ENCODE measurements at places on chromosomes 11 and 22. TPM values are rescaled to one million over a fixed set of nuclear protein-coding genes. Genes with fewer than 3 reads are reported as not detected.

DNA sequence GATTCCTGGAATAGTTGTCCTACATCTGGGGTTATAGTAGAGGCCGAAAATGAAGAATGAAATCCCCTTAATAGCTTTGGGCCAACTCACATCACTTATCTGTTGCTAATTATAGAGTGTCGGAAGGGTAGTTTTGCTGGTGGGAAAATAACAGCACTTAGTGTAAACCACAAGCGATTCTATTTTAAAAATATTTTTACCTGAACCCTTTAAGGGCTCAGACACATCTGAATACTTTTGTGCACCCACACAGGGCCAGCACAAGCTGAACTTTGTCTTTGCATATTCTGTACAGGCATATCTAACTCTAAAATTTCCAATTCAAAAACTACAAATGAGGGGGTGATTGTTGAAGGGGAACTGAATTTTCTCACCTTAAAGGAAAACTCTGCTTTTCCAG, 27.6 kb downstream of the SLC6A5 start:
- DNase-seq, result no peak

MLC1 gene
- 1.4 TPM for total RNA-seq

DNA sequence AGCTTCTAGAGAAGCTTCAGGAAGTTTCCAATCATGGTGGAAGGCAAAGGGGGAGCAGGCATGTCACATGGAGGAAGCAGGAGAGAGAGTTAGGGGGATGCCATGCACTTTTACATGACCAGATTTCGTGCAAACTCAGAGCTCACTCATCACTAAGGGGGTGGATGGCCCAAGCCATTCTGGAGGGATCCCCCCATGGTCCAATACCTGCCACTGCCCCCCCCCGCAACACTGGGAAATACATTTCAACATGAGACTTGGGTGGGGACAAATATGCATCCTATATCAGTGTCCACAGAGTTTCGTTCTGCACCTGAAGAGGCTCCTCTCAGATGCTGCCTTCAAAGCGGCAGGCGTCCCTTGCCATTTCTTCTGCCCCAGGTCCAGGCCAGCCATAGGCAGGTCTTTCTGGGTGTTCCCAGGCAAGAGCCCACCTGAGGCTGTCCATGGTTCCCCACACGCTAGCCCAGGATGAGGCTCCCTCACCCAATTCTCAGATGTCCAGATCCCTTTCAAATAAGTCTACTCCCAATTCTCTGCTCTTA, 1344.3 kb downstream of the TBC1D22A start:
- no peak for DNase-seq

LRRC75B gene
- total RNA-seq, result 0.66 TPM

- DNase-seq, result peak; percentile 10
Measured at GRCh38 chr22:22666307-22667091, 22.1 kb downstream of the GGTLC2 start.

DNA sequence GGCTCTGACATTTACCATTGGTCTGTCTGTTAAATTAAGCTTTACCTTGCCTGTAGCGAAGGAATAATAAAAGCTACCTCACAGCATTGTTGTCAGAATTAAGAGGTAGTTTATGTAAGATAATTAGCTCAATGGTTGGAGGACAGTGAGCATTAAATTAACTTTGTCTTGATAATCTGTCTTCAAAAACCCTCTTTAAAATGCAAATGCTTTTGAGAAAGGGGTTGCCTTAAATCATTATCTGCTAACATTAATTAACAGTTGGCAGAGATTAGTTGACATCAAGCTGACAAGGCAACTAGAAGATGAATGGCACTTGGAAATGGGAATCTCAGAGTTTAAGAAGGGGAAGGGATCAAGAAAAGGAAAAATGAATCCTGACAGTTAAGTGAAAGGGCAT, 761.1 kb upstream of the ARHGAP42 start:
- no peak for DNase-seq

- DNase-seq, result no peak
Measured at GRCh38 chr22:48258811-48259210, 1496.4 kb downstream of the TBC1D22A start.

DNA sequence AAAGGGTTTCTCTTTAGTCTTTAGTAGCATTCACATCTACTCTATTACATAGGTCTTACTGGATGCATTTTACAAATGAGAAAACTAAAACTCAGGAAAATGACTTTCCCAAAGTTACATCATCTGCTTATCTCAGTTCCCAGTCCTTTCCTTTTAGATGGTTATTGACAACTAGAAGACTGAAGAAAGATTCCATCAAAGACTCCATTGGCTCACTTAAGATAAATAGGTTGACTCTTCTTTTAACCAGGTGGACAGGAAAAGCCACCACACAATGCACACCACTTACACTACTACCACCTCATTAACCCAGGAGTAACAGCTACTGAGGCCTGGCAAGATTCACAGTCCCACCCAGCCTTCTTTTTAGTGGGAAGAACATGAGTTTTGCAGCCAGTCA, 123.6 kb downstream of the TRIM44 start:
- DNase-seq, result no peak

DNA sequence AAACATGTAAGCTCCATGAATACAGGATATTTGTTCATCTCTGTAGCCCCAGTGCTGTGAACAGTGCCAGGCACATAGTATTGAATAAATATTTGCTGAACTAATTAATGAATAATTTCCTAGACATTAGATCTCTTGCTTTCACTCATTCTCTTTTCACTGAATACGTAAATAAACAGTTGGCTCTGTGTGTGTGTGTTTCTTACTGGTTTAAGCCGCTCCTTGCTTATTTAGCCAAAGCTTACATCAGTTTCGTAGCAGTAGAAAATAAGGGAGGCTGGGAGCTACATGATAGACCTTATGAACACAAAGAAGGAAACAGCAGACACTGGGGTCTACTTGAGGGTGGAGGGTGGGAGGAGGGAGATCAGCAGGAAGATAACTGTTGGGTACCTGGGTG, 17.2 kb downstream of the KREMEN1 start:
- no peak for DNase-seq

BCO2 gene
- 1.2 TPM for total RNA-seq

GRCh38 chr11:133928628-133929059, 28.1 kb downstream of the IGSF9B start:
- peak; percentile 23 for DNase-seq

PGAP2 gene
- 14.0 TPM for total RNA-seq

GRCh38 chr11:70694371-70694770, 296.0 kb downstream of the CTTN start:
- no peak for DNase-seq

GRCh38 chr11:11135820-11136476, 217.1 kb downstream of the CSNK2A3 start:
- DNase-seq, result no peak

DNA sequence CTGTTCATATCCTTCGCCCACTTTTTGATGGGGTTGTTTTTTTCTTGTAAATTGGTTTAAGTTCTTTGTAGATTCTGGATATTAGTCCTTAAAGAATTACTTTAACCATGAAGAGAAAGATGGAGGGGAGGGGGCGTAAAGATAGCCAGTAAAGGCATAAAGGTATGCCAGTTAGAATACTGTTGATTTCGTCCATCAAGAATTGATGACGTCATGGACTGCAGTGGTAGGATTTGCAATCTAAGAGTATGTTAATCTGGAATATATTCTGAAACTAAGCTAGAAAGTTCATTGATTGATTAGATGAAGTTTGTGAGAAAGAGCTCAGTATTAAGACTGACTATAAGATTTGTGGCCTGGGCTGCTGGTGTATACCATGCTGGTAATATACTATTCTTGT, 856.1 kb downstream of the NTM start:
- DNase-seq, result no peak

GRCh38 chr22:28923826-28924732, 40.7 kb downstream of the ZNRF3 start:
- no peak for DNase-seq

- no peak for DNase-seq
Measured at GRCh38 chr22:49997251-49997599, 15.3 kb downstream of the IL17REL start.

- peak; percentile 44 for DNase-seq
Measured at GRCh38 chr11:102279641-102280170, 37.6 kb upstream of the BIRC3 start.

RAD9A gene
- 7.3 TPM for total RNA-seq

RASGRP2 gene
- not detected for total RNA-seq

KCTD17 gene
- total RNA-seq, result 7.4 TPM

DNA sequence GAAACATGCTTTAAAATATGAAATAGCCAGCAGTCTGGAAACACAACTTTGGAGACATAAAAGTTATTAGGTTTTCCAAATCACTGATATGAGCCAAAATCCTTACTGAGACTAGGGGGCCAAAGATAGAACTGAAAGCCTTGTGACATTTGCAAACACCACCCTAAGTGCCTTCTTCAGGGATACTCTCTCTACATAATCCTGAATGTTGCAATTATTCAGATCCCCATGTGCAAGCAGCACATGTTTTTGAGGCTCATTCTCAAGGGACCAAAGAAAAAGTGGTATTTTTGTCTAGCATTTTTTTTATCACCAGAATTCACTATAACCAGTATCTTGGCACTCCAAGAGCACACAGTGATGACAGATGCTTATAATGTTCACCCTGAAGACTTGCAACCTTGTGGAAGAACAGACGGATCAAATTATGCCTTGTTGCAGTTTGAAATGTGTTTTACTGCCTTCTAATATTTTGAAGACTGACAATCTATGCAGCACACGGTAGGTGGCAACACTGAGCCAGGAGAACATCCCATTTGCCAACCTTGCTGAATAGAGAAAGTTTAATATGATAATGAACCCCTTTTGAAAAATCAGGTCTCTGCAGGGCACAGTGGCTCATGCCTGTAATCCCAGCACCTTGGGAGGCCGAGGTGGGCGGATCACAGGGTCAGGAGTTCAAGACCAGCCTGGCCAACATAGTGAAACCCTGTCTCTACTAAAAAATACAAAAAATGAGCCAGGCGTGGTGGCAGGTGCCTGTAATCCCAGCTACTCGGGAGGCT, 78.5 kb downstream of the PLEKHA7 start:
- DNase-seq, result peak; percentile 54

SCO2 gene
- 1.3 TPM for total RNA-seq

DNA sequence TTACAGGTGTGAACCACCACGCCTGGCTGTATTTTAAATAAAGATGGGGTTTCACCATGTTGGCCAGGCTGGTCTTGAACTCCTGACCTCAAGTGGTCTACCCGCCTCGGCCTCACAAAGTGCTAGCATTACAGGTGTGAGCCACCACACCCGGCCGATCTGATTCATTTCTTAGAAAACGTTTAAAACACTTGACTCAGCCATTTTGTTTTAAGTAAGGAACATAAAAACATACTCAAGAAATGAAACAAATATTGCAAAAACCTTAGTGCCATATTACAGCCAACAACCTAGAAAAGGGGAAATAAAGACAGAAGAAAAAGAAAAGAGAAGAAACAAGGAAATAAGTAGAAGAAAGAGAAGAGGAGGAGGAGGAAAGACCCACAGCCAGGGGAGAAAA, 17.4 kb downstream of the LRFN4 start:
- no peak for DNase-seq

GRCh38 chr11:121067453-121067852, 33.6 kb upstream of the TECTA start:
- DNase-seq, result peak; percentile 21

GRCh38 chr11:119593346-119593745, 135.7 kb downstream of the NECTIN1 start:
- no peak for DNase-seq

GRCh38 chr22:47157093-47157420, 394.6 kb downstream of the TBC1D22A start:
- no peak for DNase-seq

GRCh38 chr11:63289658-63290057, 46.3 kb upstream of the SLC22A25 start:
- DNase-seq, result no peak

SYT13 gene
- not detected for total RNA-seq

GRCh38 chr22:48806227-48806781, 1021.4 kb downstream of the BRD1 start:
- no peak for DNase-seq

VSIG10L2 gene
- total RNA-seq, result not detected

DNA sequence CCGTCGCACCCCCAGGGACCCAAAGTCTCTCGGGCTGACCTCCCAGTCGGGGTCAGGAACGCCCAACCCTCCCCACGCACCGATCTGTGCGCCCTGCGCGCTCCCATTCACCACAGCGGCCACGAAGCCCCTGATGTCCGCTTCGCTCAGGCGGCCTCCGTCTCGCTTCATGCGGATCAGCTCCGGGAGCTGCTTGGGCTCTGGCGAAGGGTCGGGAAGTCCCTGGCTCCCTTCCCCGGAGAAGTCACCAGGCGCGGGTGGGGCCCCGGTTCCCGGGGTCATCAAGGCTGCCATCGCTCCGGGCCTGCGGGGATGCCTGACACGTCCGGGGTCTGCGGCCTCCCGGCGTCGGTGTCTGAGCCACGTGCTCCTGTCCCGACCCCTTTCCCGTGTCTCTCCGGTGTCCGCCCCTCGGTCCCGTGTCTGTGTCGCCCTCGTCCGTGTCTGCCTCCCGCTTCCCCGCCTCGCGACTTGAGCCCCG, 356 bp downstream of the TYMP start:
- no peak for DNase-seq

GRCh38 chr11:113841691-113842090, 33.7 kb downstream of the USP28 start:
- no peak for DNase-seq

- no peak for DNase-seq
Measured at GRCh38 chr11:126414615-126415014, 59.1 kb downstream of the ST3GAL4 start.

CERK gene
- 19.6 TPM for total RNA-seq

GRAMD1B gene
- total RNA-seq, result 14.9 TPM

KCNQ1OT1 gene
- total RNA-seq, result 0.17 TPM

DNA sequence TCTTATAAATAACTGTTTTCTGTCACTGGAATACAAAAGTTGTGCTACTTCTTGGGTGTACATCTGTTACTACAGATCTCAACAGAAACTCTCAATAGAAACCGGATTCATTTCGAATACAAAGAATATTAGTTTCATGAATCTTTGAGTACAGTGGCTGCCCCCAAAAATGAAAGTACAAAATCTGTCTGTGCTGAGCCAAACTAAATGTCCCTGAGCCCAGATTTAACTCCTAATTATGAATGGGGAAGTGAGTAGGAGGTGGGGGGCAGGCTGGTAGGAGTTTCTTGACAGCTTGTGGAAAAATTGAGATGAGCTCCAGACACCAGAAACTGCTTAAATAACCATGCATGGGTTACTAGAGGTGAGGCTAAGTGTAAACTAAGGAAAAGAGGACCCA, 41.6 kb downstream of the PITPNB start:
- no peak for DNase-seq

KRTAP5-7 gene
- total RNA-seq, result not detected

HTR3A gene
- not detected for total RNA-seq

DNA sequence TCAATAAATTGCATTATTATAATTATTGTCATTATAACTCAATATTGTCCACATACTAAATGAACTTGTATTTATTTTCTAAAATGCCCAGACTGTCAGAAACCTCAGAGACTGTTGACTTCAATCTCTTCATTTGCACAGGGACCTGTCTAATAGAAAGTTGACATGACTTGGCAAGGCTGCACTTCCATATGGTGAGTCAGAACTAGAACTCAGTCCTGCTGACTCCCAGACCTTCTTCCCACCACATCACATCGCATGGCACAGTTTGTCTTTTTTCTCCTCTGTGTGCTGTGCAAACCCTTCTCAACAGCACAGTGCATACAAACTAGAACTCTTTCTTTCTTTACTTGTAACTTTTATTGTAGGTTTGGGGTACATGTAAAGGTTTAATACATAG, 215.1 kb upstream of the BLID start:
- DNase-seq, result no peak

- no peak for DNase-seq
Measured at GRCh38 chr11:66851698-66852465, 5.0 kb upstream of the LRFN4 start.

Measured in H4 (cell line).